LNCaP clone FGC (cell line): ENCODE measurements at places on chromosomes 7 and 10.
A peak's percentile ranks its signal among the peaks of the same experiment; 100 is the strongest.

DNA sequence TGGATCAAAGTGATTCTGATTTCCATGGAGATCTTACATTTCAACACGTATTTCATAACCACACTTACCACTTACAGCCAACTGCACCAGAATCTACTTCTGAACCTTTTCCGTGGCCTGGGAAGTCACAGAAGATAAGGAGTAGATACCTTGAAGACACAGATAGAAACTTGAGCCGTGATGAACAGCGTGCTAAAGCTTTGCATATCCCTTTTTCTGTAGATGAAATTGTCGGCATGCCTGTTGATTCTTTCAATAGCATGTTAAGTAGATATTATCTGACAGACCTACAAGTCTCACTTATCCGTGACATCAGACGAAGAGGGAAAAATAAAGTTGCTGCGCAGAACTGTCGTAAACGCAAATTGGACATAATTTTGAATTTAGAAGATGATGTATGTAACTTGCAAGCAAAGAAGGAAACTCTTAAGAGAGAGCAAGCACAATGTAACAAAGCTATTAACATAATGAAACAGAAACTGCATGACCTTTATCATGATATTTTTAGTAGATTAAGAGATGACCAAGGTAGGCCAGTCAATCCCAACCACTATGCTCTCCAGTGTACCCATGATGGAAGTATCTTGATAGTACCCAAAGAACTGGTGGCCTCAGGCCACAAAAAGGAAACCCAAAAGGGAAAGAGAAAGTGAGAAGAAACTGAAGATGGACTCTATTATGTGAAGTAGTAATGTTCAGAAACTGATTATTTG lies 15.3 kb downstream of the HNRNPA2B1 start:
- DNase-seq = no peak

GRCh38 chr10:120600871-120601649 lies 144.0 kb downstream of the PLPP4 start:
- DNase-seq = no peak

DNA sequence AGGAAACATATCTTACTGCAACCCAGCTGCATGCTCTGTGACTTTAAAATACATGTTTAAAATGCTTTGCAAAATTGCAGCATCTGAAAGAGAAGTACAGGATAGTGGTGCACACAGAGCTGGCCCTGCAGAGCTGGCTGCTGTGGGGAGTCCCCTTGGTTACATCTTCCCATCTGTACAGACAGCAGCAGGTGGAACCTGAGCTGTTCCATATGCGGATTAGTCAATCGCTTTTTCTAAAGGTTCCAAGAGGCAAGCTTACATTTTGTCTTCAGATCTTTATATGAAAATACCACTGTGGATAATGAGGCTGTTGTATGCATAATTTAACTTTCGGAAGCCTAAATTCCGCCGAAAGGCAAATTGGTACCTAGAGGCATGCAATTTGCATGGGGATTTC lies 444.1 kb downstream of the NRG3 start:
- no peak for DNase-seq

DNA sequence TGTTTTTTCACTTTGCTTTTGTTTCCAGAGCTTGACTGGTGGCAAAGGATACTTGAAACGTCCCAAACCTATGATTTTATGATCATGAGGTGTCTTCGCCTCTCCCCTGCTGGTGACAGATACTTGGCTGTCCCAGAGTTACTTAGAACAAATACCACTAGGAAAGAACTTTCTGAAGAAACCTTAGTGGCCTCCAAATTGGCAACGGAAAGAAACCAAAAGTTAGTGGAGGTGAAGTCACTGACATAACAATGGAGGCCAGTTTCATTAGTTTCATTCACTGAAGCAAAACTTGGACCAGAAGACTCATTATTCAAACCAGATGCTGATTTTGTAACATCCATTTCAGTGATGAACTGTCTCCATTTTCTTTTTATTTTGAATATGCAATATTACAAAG lies 68.6 kb downstream of the JAZF1 start:
- no peak for DNase-seq

DNA sequence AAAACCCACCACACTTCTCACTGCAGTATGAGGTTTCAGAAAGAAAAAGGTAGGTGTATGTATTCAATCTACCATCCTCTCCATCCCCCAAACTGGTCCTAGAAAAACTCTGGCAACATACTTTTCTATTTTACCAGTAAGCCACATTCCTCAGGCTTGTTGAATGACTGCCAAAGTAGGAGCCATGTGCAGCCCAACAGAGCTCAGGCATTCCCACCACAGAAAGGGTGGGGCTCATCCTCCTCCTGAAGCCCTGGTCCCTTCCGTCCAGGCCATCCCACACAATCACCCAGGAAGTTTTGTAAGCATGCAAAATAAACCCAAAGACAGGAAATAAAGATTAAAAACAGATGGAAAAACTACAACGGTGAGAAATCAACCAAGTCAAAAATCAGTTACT lies 57.2 kb downstream of the MAD1L1 start:
- no peak for DNase-seq

- no peak for DNase-seq
Measured at GRCh38 chr10:11272915-11273389, 255.3 kb downstream of the CELF2 start.

DNA sequence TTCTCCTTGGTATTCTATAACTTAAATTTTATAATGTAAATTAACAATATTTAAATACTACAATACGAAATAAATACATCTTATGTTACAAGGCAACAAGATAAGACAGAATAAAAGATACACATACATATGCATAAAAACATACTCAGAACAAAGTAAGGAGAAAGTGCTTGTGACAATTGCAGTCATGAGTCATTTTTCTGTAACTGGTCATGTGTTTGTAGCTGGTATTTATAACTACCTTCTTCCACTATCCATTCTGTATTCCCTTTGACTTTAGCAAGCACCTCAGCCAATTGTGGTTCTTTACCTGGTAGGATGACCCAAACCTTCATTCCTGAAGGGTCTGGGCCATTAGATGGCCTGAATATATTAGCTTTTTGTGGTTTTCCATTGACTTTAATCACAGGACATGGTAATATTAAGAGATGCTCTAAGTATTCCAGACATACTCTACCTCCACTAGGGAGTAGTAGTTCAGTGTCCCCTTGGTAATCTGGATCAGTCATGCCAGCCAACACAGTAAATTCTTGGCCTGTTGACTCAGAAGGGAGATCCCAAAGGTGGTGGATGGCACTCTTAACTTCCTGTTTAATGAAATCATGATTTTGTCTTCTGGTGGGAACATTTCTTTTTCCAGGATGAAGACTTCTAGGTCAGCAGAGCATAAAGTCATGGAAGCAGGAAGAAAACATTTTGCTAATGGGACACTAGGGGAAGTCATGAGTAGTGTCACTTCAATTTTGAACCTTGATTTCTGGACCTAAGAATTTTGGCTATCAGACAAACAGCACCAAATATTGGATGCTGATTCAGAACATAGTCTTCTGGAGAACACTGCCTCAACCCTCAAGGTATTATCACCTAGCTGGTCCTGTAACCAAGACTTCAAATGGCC lies 733.7 kb upstream of the IGFBP3 start:
- no peak for DNase-seq

GRCh38 chr10:23314835-23315239 lies 29.8 kb downstream of the C10orf67 start:
- peak; percentile 54 for DNase-seq

DNA sequence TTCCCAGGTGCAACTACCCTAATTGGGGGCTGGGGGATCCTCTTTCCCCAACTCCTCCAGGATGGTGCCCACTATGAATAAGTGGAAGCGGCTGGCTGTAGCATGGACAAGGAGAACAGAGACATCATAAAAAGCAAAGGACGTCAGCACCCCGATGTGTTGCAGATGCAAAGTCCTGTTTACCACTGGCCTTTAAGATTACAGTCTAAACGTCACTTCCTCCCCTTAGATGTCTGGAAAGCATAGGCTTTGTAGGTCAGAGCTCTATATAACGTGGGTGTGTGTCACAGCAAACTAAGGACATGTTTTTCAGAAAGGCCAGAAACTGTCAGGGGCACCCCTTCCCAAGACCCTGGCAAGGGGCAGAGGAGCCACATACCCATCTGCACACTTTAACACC lies 7.9 kb downstream of the COBL start:
- DNase-seq = no peak

- no peak for DNase-seq
Measured at GRCh38 chr10:26169466-26169865, 47.1 kb upstream of the GAD2 start.

DNA sequence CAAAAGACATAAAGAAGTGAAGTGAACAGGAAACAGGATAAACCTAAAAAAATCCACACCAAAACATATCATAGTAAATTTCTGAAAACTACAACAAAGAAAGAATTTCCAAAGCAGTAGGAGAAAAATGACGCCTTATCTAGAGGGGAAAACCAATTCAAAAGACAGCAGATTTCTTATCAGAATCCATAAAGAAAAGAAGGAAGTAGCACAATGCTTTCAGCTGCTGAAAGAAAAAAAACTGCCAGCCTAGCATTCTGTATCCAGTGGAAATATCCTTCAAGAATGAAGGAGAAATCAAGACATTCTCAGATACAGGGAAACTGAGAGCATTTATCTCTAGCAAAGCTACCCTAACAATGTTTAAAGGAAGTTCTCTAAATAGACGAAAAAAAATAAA lies 37.8 kb downstream of the PDLIM1 start:
- DNase-seq = no peak

- no peak for DNase-seq
Measured at GRCh38 chr10:6722616-6723004, 142.5 kb upstream of the PRKCQ start.

DNA sequence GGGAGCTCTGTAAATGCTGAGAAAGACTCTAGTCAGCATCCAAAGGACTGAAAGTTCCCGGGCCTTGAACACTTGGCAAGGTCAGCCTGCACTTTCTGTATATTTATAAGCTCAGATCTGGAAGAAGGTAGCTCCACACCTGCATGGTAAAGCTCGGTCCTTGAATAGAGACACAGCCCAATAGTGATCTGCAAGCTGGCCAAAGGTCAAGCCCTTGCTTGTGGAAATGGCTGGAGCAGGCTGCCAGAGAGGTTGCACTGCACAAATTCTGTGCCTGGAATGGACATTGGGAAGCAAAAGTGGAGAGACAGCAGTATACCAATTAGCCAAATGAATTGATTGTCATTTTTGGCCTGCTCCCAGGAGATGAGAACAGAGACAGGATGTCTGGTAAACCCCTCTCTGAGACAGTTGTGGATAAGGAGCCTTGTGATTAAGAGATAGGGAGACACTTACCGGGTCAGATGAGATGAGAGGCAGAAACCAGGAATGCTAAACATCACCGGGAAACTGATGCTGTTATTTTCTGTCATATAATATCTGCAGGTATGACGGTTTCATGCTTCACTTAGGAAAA lies 8.0 kb upstream of the FRA10AC1 start:
- no peak for DNase-seq
